ENCODE measurements at places on chromosomes 7 and 10.

DNA sequence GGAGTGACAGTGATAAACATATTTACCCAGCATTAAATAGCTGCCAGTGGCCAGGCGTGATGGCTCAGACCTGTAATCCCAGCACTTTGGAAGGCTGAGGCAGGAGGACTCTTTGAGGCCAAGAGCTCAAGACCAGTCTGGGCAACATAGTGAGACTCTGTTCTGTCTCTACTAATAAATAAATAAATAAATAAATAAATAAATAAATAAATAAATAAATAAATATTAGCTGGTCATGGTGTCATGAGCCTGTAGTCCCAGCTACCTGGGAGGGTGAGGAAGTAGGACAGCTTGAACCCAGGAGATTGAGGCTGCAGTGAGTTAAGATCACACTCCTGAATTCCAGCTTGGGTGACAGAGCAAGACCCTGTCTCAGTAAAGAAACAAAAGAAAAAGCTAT lies 384.0 kb upstream of the ADARB2 start:
- no peak for DNase-seq

- no peak for DNase-seq
These were observed 3.1 kb downstream of the STRA8 start for GRCh38 chr7:135236727-135237126.

DNA sequence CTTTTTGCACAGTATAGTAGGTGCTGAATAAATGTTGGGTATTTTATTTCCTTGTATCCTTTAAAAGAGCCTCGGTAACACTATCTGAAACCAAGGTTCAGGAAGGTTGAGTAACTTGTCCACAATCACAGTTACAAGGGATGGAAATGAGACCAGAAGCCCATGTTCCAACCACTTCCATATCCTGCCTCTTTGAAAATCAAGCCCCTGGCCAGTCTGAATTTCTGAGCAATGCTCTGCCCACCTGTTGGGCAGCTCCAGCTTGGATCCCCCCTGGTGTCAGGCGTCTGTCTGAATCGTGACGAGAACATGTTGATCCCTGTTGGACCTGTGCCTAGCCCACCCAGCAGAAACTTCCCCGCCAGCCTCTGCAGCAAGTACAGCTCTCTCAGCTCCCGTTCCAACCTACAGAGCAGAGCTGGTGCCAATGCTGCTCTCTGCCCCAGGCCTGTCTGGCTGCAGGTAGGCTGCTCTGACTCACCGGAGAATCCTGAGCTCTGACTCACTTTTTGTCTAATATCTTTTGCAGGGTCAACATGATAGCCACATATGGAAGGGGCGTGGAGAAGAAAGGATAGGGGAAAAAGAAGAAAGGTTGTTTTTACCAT lies 595.5 kb downstream of the INHBA start:
- DNase-seq = no peak

- no peak for DNase-seq
These were observed 126.3 kb downstream of the DGKB start for GRCh38 chr7:14776266-14776665.

DNA sequence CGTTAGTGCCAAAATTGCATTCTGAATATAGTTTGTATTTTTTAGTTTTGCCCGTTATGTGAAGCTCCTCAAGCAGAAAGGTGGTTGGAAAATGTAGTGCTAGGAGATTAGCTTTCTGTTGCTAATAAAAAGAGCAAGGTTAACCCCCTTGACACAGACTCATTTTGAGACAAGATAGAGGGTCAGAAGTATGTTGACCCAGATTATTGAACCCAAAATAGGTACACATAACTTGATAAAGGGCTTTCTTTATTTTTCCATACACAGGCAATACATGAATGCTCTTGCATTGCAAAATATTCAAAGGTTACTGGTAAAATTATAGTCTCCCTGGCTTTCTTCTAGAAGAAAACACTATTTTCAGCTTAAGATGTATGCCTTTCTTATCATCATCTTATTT lies 10.0 kb upstream of the PON2 start:
- DNase-seq = no peak

- DNase-seq = no peak
These were observed 1.5 kb downstream of the ANK3 start for GRCh38 chr10:60388116-60388625.

- DNase-seq = no peak
These were observed 71.4 kb downstream of the INSIG1 start for GRCh38 chr7:155368894-155369600.

DNA sequence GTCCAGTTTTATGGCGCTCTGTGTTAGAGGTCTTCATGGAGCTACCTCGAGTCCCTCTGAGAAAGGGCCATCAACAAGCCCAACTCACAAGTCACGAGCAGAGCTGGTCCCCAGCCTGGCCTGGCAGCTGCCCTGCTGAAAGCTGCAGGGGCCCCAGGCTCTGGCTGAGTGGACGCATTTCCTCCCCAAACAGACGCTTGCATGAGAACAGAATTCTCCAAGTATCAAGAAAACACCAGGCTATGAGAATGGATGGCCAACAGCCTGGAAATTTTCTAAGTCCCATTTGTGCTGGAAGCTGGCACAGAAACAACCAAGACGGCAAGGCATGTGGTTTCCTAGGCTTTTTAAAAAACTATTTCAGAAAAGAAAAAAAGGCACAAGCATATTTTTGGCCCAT lies 114.8 kb downstream of the FAM53B start:
- no peak for DNase-seq

GRCh38 chr7:100546926-100547800 lies 8.2 kb downstream of the AGFG2 start:
- DNase-seq = no peak

GRCh38 chr10:119465085-119465484 lies 77.4 kb downstream of the RGS10 start:
- DNase-seq = no peak

DNA sequence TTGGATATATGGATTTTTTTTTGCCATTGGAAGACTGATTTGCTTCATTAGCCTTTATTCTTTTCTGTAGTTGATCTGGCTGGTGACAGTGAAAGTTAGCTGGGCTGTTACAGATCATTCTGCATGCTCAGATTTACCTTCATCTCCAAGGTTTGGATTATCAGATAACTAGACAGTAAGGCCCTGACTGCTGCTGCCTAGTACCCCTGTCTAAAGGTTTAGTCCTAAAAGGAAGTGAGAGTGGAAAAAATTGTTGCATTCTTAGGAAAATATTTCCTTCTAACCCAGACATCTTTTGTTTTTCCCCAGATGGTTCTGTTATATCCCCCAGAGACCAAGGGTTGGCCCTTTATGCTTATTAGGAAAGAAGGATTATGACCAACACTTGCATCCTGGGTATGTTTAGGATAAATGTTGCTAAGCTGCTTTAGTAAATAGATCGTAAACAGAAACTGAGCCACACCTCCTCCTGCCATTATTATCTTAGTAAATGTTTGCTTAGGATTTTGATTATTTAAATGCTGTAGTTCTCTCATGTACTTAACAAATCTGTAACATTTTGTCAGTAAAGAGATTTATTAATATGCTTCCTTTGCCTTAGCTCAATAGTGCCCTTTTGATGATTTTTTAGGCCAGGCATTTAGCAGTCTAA lies 44.4 kb downstream of the MCU start:
- DNase-seq = no peak

- no peak for DNase-seq
These were observed 16.1 kb upstream of the DMBT1 start for GRCh38 chr10:122544493-122544892.

DNA sequence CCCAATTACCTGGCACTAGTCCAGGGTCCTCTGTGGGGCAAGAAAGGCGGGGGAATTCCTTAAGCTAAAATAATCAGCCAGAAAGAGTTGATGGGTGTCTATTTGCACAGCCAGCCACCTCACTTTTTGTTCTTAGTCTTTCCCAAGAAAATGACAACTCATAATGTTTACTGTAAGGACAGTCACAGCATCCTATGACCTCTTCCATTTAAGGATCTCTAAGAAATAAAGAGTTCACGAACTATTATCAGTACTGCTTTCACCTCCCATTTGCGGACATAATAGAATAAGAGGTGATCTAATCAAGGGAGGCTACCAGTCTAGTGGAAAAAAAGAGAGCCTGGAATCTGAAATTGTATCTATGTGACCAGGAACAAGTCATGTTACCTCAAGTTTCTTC lies 72.4 kb upstream of the LRRC17 start:
- no peak for DNase-seq

GRCh38 chr7:18638594-18639452 lies 143.3 kb downstream of the HDAC9 start:
- DNase-seq = no peak

DNA sequence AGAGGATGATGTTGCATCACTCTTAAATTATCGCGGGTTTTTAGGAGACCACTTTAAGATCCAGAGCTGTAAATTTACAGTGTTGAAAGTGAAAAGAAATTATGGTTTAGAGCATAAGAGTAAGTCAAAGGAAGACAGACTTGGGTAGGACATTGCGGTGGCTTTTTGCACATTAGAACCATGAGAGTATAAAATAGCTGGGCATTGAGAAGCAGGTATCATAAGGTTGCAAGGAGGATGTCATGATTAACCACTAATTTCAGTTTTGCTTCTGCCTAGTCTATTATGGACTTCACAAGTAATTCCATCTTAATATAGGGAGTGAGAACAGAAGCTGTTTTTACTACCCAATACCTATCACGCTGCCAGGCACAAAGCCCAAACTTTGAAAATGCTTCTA lies 57.7 kb downstream of the CALCR start:
- no peak for DNase-seq

- DNase-seq = no peak
These were observed 451.2 kb downstream of the SEMA3D start for GRCh38 chr7:84735677-84736076.

GRCh38 chr7:101563943-101564777 lies 64.9 kb downstream of the MYL10 start:
- no peak for DNase-seq

DNA sequence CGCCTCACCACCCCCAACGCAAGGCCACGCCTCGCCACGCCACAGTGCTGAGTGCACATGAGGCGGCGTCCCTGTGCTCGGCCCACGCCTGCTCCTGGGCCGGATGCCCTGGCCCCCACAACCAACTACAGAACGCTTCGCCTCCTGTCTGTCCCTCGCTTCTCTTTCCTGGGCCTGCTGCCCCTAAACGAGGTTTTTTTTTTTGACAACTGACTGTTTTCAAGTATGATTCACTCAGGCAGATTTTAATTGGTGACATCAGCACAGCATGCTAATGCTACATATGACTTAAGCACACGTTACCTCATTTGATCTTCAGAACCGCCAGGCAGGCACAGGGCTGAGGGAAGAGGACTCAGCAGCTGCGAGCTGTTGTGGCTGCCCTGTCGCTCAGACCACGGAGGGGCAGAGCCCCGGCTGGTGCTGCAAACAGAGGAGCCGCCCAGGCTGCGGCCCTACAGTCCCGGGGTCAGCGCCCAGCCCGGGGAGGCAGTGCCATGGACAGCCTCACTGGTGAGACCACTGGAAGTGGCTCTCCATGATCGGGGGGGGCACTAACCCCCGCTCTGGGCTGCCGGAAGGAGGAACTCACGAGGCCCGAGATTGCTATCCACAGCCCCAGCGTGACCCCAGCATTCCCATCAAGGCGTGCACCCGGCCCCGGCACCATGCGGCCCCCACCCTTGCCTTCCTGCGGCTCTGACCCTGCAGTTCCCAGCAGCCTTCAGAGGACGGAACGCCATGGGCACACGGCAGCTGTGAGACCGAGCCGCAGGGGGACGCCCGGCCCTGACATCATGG lies 212.8 kb downstream of the MAD1L1 start:
- DNase-seq = peak; percentile 62

GRCh38 chr7:122298618-122299017 lies 5.9 kb downstream of the FEZF1 start:
- no peak for DNase-seq

- DNase-seq = no peak
These were observed 493.9 kb downstream of the PLXNA4 start for GRCh38 chr7:132082394-132082793.

DNA sequence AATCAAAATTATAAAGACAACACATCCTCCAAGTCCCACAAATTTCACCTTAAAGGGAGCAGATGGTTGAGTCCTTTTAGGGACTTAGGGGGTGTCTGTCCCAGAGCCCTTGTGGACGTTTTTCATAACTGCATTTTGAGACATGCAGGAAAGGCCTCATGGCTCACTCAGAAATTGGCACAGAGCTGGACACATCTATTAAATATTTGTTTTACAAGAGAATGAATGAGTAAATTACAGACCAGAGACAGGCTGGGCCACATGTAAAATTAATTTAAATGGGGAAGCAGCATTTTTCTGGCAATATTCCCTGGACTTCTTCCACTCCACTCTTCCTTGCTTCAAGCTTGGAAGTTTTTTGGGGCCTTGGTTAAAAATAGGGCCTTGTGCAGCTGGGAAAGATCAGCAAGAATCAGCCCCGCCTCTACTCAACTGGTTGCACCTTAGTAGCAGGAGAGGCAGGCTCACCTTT lies 20.0 kb downstream of the LAMB1 start:
- DNase-seq = no peak

All from activated naive CD4-positive, alpha-beta T cell treated with anti-CD3 and anti-CD28 coated beads, Interleukin-2, amount 50 U/mL, for 72 hours (primary cell).